ENCODE measurements at places on chromosomes 5 and 9.

- DNase-seq, result no peak
Measured at GRCh38 chr9:36938617-36939016, 95.5 kb downstream of the PAX5 start.

- DNase-seq, result no peak
Measured at GRCh38 chr9:13020146-13021040, 245.6 kb downstream of the LURAP1L start.

DNA sequence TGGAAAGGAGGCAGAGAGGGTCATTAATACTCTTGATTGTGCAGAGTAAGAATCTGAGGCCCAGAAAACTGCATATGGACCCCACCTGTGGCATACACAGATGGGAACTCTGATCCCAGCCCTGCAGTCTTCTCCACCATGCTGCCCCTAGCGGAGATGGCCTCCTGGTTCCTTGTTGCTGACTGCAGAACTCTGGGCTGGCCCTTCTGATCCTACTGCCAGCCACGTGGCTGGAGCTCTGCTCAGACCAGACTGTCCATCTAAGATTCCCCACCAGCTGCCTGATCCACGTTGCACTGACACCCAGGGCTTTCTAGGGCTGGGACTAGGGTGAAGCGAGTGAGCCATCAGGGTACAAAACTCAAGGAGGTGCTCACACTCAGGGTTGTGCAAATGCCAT lies 245.7 kb upstream of the NR4A3 start:
- DNase-seq, result no peak

GRCh38 chr9:132214027-132214622 lies 52.3 kb downstream of the NTNG2 start:
- DNase-seq, result peak; percentile 92

- DNase-seq, result no peak
Measured at GRCh38 chr5:123709422-123709821, 197.4 kb downstream of the CSNK1G3 start.

DNA sequence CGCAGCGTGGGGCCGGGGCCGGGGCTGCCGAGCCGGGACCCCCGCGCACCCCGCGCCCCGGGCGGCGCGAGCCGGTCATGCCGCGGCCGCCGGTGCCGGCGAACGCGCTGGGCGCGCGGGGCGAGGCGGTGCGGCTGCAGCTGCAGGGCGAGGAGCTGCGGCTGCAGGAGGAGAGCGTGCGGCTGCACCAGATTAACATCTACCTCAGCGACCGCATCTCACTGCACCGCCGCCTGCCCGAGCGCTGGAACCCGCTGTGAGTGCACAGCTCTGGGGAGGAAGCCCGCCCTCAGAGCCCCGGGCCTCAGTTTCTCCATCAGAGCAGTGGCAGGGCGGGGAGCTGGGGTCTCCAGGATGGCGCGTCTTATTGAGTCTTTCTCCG lies 335 bp downstream of the GALNT12 start:
- no peak for DNase-seq

DNA sequence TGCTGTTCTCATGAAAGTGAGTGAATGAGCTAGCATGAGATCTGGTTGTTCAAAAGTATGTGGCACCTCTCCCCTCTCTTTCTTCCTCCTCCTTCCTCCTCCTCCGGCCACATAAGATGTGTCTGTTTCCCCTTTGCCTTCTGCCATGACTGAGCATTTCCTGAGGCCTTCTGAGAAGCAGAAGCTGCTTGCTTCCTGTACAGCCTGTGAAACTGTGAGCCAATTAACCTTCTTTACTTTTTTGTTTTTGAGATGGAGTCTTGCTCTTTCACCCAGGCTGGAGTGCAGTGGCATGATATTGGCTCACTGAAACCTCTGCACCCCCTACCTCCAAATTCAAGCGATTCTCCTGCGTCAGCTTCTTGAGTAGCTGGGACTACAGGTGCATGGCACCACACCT lies 6.1 kb downstream of the S100Z start:
- DNase-seq, result no peak

DNA sequence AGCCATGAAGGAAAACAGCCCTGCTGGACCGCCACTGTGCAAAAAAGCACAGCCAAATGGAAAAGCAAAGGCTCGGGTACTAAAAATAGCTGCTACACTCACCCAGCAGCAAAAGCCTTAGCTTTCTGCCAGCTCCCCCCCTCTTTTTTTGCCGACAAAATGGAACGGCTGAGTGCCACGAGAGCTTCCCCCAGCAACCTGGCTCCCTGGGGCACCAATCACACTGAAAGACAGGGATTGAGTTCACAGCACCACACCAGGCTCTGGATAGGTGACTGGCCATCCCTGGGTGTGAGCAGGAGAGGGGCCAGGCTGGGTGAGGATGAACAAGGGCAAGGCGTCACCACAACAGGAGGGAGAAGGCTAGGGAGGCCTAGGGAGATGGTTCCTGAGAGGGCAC lies 66.7 kb downstream of the SIL1 start:
- DNase-seq, result no peak

- peak; percentile 67 for DNase-seq
Measured at GRCh38 chr9:91837981-91838731, 111.9 kb downstream of the ROR2 start.

- DNase-seq, result no peak
Measured at GRCh38 chr9:83778164-83778563, 39.4 kb downstream of the GKAP1 start.

DNA sequence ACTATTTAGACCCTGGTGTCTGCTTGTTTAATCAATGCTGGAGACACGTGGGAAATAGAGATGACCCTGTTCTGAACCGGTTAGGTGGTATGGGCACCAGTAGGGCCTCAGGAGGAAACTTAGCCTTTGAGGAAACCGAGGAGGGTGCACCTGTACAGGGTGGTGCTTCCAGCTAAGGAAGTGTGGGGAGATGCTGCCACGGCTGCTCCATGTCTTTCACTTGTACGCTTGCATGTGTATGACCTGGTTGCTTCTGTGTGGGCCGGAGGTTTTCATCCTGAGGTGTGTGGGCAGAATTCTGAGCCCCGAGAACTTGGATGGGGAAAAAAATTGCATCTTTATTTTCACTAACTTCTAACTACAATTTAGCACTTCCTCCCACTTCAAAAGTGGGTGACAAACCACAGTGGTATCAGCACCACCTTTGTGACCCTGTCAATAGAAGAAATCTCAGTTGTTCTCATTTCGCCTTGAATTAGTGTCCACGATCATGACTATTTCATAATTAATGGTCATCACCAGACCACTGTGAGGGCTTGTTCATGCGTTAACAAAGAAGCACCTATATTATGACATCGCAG lies 99.8 kb upstream of the SPATA31C2 start:
- no peak for DNase-seq

DNA sequence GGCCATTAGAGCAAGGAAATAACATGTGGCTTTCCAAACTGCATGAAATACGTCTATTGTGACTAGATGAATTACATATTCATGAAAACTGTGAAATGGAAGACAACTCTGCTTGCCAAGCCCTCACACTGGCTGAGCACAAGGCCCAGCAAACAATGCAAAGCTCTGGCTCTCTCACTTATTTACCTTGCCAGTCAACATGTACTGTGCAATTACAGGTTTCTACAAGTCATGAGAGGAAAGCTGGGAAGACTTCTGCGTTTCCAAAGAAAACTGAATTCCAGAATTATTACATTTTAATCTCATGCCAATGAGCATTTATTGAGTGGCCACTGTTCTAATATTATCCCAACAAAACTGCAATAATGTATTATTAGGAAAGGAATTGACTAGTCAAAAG lies 12.1 kb upstream of the C5orf63 start:
- no peak for DNase-seq

DNA sequence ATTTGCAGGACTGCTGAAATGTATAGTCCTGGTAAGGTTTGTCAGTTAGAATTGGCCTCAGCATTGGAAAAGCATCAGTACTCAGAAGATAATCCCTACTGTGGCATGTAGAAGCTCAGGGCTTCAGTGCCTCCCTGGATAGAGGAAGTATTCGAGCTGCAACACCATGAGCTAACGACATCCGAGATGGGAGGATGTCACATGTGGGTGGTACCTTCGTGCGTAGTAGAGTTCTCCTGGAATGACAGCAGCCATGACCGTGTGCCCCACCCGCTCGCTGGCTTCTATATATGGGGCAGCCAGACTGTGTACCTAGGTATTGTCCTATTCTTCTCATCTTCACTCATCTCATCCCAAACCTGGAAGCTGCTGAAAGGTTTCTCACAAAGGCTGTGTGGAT lies 345.8 kb upstream of the KLF9 start:
- no peak for DNase-seq

GRCh38 chr5:1367149-1367548 lies 22.2 kb upstream of the CLPTM1L start:
- no peak for DNase-seq

- no peak for DNase-seq
Measured at GRCh38 chr5:91423871-91424270, 40.8 kb upstream of the ARRDC3 start.

DNA sequence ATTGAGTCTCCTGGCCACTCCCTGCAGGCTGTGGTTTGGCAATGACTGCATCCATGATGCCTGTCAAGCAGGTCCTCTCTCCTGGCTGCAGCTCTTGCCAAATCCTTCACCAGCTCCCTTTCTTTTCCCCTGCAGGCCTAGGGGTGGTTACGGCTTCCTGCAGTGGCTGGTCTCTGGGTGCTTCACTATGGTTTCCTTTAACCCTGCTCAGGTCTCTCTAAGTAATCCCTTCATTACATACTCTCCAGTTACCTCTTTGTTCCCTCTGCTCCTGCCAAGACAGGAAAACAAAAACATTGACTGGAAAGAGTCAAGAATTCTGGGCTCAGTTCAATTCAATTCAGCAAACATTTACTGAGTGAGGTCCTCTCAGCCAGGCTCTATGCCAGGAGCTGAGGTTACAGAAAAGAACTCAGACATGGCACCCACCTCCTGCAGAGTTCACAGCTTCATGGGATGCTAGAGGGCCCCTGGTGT lies 19.8 kb upstream of the PTPN3 start:
- DNase-seq, result no peak

GRCh38 chr5:145396888-145397287 lies 438.3 kb downstream of the PRELID2 start:
- no peak for DNase-seq

- no peak for DNase-seq
Measured at GRCh38 chr5:67809589-67809988, 406.0 kb upstream of the PIK3R1 start.

DNA sequence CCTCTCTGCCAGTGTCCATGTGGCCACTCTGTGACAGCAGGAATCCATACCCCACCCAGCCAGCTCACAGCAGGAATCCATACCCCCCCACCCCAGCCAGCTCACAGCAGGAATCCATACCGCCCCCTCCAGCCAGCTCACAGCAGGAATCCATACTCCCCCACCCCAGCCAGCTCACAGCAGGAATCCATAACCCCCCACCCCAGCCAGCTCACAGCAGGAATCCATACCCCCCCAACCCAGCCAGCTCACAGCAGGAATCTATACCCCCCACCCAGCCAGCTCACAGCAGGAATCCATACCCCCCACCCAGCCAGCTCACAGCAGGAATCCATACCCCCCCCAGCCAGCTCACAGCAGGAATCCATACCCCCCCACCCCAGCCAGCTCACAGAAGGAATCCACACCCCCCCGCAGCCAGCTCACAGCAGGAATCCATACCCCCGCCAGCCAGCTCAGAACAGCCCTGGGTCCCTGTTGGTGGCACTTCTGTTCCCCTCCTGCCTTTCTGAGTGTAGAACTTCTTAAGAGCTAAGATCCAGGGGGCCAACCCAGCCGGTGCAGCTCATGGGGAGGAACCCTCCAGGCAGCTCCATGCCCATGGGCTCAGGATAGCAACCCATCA lies 8.4 kb upstream of the RXRA start:
- DNase-seq, result no peak

DNA sequence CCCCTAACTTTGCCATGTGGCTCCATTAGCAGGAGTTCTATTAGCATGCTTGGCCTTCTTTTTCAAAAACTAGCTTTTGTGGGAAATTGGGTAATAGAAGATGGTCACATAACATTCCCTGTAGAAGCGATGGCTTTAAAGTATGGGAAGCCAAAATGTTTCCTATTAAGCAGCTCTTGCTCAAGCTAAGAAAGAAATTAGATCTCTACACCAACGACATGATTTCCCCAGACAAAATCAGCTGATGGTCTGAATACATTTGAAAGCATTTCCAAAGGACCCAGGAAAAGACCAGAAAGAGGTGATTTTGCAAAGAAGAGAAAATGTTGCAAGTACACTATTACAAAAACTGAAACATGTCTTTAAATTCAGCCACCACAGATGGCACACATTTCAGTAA lies 4.8 kb upstream of the NFIL3 start:
- DNase-seq, result no peak

DNA sequence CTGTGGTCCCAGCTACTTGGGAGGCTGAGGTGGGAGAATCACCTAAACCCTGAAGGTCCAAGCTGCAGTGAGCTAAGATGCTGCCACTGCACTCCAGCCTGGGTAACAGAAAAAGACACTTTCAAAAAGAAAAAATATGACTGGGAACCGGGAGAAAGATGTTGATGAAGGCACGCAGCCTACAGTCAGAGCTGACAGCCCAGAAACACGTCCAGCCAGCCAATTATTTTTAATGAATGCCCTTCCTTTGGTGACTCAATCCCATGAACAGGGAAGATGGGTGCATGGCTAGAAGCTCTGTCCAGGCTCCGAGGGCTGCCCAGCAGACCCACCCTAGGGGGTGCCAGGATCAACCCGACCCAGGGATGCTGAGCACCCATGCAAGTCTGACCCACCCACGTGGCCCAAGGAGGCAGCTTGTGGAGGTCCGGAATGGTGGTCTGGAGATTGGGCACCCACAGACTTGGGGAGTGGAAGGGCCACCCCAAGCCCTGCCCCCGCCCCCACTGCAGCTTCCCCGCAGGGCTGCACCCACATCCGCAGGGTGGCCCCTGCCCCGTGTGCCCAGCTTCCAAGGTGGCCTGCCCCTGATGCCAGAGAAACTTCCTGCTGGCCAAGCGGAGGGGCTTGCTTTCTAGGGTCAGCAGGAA lies 51.0 kb downstream of the ADAMTS2 start:
- no peak for DNase-seq

DNA sequence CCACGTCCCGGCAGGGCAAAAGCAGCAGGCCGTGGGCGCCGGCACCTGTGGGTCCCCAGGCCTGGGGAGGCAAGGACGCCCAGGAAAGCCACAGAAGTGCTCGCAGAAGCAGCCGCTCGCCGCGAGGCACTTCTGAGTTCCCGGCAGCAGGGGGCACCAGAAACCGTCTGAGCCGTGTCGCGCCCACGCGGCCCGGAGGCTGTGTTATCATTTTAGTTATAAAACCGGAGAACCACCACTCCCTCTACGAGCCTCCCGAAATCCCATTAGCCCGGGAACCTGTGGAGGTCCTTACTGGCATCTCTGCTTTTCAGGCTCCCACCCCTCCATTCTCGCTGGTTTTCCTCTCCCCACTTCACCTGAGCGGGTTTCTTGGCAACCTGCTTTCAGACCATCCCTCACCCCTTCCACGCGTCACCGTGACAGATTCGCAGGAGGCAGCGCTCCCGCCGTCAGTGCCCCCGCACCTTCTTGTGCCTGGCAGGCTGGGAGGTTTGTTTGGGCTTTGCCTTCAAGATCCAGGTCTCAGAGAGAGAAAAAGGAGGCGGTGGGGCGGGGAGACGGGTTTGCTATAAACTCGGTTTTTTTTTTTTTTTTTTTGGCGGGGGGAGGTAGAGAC lies 2.3 kb downstream of the GDNF start:
- peak; percentile 90 for DNase-seq

DNA sequence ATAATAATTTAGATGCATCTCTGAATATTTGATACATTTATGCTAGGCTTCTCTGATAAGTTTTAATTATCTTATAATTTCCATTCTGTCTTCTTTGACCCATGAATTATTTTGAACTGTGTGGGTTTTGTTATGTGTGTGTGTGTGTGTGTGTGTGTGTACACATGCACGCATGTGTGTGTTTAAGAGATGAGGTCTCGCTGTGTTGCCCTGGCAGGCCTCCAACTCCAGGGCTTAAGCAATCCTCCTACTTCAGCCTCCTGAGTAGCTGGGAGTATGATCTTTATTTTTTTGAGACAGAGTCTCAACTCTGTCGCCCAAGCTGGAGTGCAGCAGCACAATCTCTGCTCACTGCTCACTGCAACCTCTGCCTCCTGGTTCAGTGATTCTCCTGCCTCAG lies 75.4 kb downstream of the NDUFAF2 start:
- no peak for DNase-seq
